ENCODE measurements at places on chromosomes 11 and 22. TPM values are rescaled to one million over a fixed set of nuclear protein-coding genes. Genes with fewer than 3 reads are reported as not detected.

DNA sequence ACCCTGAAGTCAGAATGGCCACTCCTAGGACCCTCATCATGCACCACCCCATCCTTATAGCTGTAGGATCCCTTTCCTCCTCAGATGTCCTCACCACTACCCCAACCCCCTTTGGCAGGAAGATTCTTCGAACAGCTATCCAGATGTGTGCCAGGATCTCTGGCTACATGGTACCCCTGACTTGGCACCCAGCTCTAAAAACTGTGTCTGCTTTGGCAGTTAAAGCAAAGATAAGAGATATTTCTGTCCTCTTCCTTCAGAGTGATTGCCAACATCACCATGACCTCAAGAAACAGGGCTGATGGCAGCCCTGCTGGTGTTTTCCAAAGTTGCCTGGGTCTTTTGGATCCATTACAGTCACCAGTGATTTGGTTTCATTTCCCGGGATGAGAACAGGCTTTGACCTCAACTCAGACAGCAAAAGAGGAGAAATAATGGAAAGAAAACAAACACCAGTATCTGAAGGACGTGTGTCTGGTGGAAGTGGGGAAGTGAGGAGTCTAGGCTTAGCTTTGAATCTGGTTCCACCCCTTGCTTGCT, 4.3 kb upstream of the NRIP3 start:
- H3K27ac ChIP-seq: no peak overlapping the region
- H3K36me3 ChIP-seq: no peaks in the 10 kb centered on the region
- peaks cover 6% of the 10 kb centered on the region for H3K4me1 ChIP-seq
- peaks cover 44% of the 10 kb centered on the region for H3K27me3 ChIP-seq
- H3K4me3 ChIP-seq: no peak overlapping the region

DNA sequence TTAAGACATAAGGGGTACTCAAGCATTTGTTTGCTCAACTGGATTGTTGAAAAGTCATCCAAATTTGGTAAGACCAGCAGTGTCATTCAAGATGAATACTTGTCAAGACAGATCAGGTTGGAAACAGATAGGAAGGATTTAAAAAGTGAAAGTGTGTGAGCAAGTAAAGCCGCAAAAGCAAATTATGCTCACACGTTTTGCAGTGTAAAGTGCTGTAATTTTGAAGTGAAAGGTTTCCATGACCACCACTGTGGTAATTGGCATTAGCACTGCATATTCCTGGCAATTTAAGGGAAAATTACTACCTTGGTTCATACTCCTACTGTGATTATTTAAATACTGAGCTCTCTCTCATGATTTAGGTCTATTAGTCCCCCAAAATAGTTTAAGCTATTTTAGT, 704.1 kb upstream of the CCDC179 start:
- no peak overlapping the region for H3K4me3 ChIP-seq
- no peaks in the 10 kb centered on the region for H3K36me3 ChIP-seq

DNA sequence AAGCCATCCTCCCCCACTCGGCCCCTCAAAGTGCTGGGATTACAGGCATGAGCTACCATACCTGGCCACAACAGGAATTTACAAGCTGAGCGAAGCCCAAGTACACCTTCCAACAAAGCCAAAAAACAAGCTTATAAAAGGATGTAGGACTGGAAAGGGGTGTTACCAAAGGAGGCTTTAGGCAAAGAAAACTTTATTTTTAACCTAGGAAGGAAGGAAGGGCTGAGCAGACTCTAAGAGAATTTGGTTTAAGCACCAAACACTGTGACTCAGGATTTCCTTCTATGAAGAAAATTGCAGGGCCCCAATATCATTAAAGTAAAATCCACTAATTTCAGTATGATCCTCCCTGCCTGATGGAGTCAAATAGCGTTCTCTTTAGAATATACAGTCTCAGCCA, 12.1 kb downstream of the DENND5A start:
- H3K36me3 ChIP-seq: no peaks in the 10 kb centered on the region
- no peak overlapping the region for H3K4me3 ChIP-seq
- DNase-seq: peak; percentile 24
- H3K4me1 ChIP-seq: peaks cover 6% of the 10 kb centered on the region
- no peaks in the 10 kb centered on the region for H3K27me3 ChIP-seq
- peak overlapping the region; percentile 15 for H3K27ac ChIP-seq

GRCh38 chr11:12460466-12460865, 83.1 kb downstream of the PARVA start:
- H3K4me3 ChIP-seq: no peak overlapping the region
- no peak overlapping the region for H3K27ac ChIP-seq
- H3K27me3 ChIP-seq: no peaks in the 10 kb centered on the region
- no peaks in the 10 kb centered on the region for H3K36me3 ChIP-seq

GRCh38 chr11:105393326-105393725, 216.5 kb upstream of the GRIA4 start:
- H3K36me3 ChIP-seq: no peaks in the 10 kb centered on the region
- H3K27me3 ChIP-seq: no peaks in the 10 kb centered on the region
- H3K4me3 ChIP-seq: no peak overlapping the region
- H3K27ac ChIP-seq: no peak overlapping the region
- H3K4me1 ChIP-seq: peaks cover 21% of the 10 kb centered on the region

GRCh38 chr11:121522043-121522941, 69.5 kb upstream of the SORL1-AS1 start:
- no peak overlapping the region for H3K4me3 ChIP-seq
- no peaks in the 10 kb centered on the region for H3K27me3 ChIP-seq
- no peaks in the 10 kb centered on the region for H3K4me1 ChIP-seq
- no peak for DNase-seq
- H3K27ac ChIP-seq: 0 out of 2 replicates have a peak overlapping the region, but pooled peaks have one; percentile 45
- peaks cover 16% of the 10 kb centered on the region for H3K36me3 ChIP-seq

DNA sequence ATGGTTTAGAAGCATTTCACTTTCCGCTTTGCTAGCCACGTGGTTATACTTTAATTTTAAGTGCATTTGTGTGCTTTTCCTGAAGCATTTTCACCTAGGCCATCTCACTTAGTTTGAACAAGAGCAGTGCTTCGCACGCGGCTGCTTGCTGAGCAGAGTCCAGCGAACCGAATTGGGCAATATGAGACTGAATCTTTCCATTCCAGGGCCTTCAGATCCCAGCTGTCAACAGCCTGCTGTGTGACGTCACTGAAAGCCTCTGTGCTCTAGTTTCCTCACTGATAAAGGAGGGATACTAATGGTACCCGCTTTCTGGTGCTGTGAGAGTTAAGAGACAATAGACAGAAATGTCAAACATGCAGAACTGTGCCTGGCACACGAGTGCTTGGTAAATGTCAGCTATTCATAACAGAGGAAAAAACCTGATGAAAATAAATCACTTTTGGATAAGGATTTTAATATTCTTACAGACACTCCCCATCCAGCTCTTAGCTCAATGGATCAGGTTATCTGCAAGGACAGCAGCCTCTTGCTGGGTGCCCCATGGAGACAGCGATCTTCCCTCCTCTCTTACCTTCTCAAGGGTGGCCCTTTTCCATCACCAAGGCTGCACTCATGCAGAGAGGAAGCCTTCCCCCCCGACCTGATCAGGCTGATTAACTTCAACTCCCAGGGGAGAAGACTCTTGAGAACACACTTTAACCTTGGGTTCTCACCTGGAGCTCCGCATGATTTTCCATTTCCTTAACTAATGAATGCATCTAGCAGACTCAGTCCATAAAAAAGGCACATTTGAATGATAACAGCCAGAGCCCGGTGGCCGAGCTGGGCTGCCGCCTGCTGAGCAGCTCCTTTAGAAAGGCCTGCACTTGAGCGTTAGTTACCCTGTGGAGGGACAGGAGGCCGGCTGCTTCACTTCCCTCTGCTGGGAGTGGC, 3.5 kb upstream of the GLB1L3 start:
- H3K4me3 ChIP-seq: peak overlapping the region; percentile 90
- H3K4me1 ChIP-seq: peaks cover 50% of the 10 kb centered on the region
- H3K36me3 ChIP-seq: no peaks in the 10 kb centered on the region
- peak; percentile 91 for DNase-seq

GRCh38 chr11:78050964-78051831, 12.5 kb upstream of the THRSP start:
- peak overlapping the region; percentile 83 for H3K27ac ChIP-seq
- no peaks in the 10 kb centered on the region for H3K36me3 ChIP-seq
- 0 out of 2 replicates have a peak overlapping the region, but pooled peaks have one; percentile 16 for H3K4me3 ChIP-seq

DNA sequence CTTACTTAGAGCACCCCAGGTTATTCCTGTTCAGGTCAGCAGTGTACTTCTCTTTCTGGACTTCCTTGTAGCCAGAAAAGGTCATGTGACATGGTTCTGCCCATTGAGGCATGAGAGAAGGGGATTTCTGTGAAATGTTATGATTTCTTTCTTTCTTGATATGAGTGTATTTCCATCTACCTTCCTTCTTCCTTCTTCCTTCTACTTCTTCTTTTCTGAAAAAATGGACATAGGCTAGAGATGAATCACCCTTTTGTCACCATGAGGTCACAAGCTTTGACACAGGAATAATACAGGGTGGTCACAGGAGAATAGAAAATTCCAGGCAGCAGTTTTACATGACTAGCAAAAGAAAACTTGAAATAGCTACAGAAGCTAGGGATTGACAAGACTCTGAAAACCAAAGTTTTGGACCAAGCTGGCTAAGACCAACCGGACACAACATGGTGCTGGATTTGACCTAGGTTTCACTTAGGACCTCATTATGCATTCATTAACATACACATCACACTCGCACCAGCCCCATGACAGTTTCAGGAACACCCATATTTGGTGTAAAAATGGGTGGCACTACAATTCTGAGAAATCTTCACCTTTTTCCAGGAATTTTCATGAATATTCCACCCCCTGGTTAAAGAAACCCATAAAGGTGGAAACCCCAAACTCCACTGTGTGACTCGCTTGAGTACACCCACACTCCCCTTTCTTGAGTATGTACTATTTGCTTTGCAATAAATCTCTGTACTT, 21.2 kb upstream of the MAP6 start:
- H3K4me3 ChIP-seq: no peak overlapping the region
- no peaks in the 10 kb centered on the region for H3K4me1 ChIP-seq
- DNase-seq: no peak
- H3K27ac ChIP-seq: no peak overlapping the region
- H3K36me3 ChIP-seq: no peaks in the 10 kb centered on the region

DNA sequence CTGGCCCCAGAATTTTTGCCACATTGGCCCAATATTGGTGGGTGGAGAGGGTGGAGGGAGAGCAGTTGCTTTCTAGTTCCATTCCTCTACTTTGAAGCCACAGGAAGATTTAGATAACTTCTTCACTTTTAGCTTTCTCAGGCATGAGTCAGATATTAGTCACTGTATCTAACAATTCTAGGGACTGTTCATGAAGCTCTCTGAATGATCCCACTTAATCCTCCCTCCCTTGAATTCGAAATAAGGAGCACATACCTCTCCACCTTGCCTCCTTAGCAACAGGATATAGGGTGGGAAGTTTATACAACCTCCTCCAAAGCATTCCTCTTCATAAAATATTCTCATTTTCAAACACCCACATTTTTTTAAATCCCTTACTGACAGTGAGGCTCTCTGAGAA, 13.5 kb downstream of the FSHB start:
- no peak for DNase-seq
- H3K27me3 ChIP-seq: no peaks in the 10 kb centered on the region
- H3K27ac ChIP-seq: no peak overlapping the region
- H3K4me1 ChIP-seq: no peaks in the 10 kb centered on the region

DNA sequence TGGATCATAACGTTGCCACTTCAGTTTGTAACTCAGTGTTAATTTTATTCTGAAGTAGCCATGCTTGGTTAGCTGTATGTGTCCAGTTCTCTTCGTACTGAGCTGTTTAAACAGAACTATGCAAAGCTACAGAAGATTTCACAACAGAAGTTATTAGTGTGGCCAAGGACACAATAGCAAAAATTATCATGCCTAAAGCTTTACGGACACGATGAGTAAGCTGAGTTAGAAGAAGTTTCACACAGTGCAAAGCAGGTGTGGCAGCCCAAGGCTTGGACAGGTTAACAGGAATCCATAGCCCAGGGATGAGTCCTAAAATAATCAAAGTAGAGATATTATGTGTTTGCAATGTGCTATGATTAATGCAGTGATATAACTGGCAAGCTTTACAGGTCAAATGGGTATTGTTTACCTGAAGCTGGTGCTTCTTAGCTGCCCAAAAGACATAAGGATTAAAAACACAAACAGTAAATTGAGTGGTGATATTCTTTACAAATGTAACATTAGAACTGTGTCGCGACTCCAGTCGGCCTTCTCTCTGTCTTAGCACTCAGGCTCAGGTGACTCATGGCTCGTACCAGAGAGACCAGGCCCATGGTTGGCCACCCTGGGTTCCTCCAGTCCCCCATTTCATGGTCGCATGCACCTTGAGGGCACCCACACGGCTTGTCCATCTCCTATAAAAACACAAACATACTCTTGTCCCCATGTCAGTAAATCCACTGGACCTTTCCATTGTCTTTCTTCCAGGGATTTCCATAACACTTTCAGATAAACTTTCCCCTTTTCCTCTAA, 35.5 kb upstream of the NCAM1 start:
- no peak overlapping the region for H3K4me3 ChIP-seq
- DNase-seq: no peak
- H3K27me3 ChIP-seq: peaks cover 21% of the 10 kb centered on the region
- H3K36me3 ChIP-seq: no peaks in the 10 kb centered on the region
- no peak overlapping the region for H3K27ac ChIP-seq

- H3K27me3 ChIP-seq: no peaks in the 10 kb centered on the region
- no peak overlapping the region for H3K4me3 ChIP-seq
- no peaks in the 10 kb centered on the region for H3K4me1 ChIP-seq
- DNase-seq: no peak
Observed at GRCh38 chr11:42576318-42576717, 735.5 kb upstream of the API5 start.

- peaks cover 13% of the 10 kb centered on the region for H3K4me1 ChIP-seq
- H3K4me3 ChIP-seq: peak overlapping the region; percentile 73
- no peaks in the 10 kb centered on the region for H3K36me3 ChIP-seq
- H3K27ac ChIP-seq: no peak overlapping the region
- peaks cover 53% of the 10 kb centered on the region for H3K27me3 ChIP-seq
- no peak for DNase-seq
Observed at GRCh38 chr11:65541093-65541982, 16.5 kb downstream of the SCYL1 start.

- no peak overlapping the region for H3K27ac ChIP-seq
- no peaks in the 10 kb centered on the region for H3K36me3 ChIP-seq
- DNase-seq: no peak
- H3K4me1 ChIP-seq: peaks cover 13% of the 10 kb centered on the region
- H3K4me3 ChIP-seq: no peak overlapping the region
Observed at GRCh38 chr11:128830290-128831173, 36.6 kb downstream of the KCNJ1 start.

DNA sequence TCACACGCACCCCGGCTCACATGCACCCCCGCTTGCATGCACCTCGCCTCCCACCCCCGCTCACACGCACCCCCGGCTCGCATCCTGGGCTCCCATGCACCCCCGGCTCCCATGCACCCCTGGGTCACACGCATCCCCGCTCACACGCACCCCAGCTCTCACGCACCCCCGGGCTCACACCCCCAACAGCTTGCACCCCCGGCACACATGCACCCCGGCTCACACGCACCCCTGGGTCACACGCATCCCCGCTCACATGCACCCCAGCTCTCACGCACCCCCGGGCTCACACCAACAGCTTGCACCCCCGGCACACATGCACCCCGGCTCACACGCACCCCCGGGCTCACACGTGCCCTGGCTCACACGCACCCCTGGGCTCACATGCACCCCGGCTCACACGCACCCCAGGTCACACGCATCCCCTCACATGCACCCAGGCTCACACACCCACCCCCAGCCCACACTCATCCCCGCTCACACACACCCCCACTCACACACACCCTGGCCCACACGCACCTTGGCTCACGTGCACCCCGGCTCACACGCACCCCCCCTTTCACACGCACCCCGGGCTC, 16.2 kb downstream of the TSPAN4 start:
- no peak overlapping the region for H3K4me3 ChIP-seq
- H3K36me3 ChIP-seq: no peaks in the 10 kb centered on the region
- no peak for DNase-seq
- H3K27ac ChIP-seq: no peak overlapping the region
- peaks cover 27% of the 10 kb centered on the region for H3K4me1 ChIP-seq

ELF5 gene
- total RNA-seq: not detected

PTPRCAP gene
- 3.5 TPM for total RNA-seq

UBE2L6 gene
- 42.2 TPM for total RNA-seq

CRYBA4 gene
- total RNA-seq: not detected

SLC22A9 gene
- not detected for total RNA-seq

KCNK4 gene
- 1.0 TPM for total RNA-seq

DEUP1 gene
- total RNA-seq: 0.63 TPM

All from GM23338 (cell line).